ENCODE measurements at places on chromosomes 4 and X. TPM values are rescaled to one million over a fixed set of nuclear protein-coding genes. Genes with fewer than 3 reads are reported as not detected.

The IBSP gene
- not detected for total RNA-seq

The MAGIX gene
- 2.6 TPM for total RNA-seq

The CTAG2 gene
- total RNA-seq: not detected

The CYLC1 gene
- not detected for total RNA-seq

The WDR13 gene
- 99.1 TPM for total RNA-seq

The PF4V1 gene
- 0.27 TPM for total RNA-seq

The FMR1NB gene
- total RNA-seq: not detected

The ARHGAP36 gene
- total RNA-seq: 288 TPM

The PFKFB1 gene
- 0.35 TPM for total RNA-seq

The MED28 gene
- total RNA-seq: 15.5 TPM

The ARL9 gene
- total RNA-seq: 0.35 TPM

Data from muscle of leg (tissue), 16 donors.